Hepatocyte (in vitro differentiated cells): ENCODE measurements at places on chromosomes 16 and 17. TPM values are rescaled to one million over a fixed set of nuclear protein-coding genes. Genes with fewer than 3 reads are reported as not detected.

CCL7 gene
- total RNA-seq = not detected in 2 replicates

STX1B gene
- 0.87 and 1.6 TPM in 2 replicates for total RNA-seq

SPATA32 gene
- not detected in 2 replicates for total RNA-seq

MEIOB gene
- 0.60 TPM in 1 of 2 replicates, not detected in the other for total RNA-seq
